ENCODE measurements at places on chromosomes 2 and 18. TPM values are rescaled to one million over a fixed set of nuclear protein-coding genes. Genes with fewer than 3 reads are reported as not detected.

Gene ACP1
- total RNA-seq: 56.5 TPM

DNA sequence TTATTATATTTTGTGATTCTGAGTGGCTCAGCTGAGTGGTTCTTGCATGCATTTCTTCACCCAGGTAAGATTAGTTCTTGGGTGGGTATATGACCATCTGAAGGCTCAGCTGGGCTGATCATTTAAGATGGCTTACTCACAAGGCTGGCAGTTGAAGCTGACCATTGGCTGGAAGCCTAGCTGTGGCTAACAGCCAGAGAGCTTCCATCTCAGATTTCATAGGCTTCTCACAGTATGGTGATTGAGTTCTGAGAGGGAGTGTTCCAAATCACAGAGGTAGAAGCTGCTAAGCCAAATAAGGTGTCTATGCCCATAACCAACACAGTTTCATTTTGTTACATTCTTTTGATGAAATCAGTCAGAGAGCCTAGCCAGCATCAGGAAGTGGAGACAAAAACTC lies 117.4 kb upstream of the RPRM start:
- H3K27ac ChIP-seq: no peak overlapping the region
- no peak overlapping the region for H3K4me3 ChIP-seq
- no peaks in the 10 kb centered on the region for H3K36me3 ChIP-seq
- H3K4me1 ChIP-seq: no peaks in the 10 kb centered on the region
- no peak for DNase-seq

Gene STEAP3
- total RNA-seq: 8.0 TPM

Gene CD226
- 3.2 TPM for total RNA-seq

Gene C2orf80
- total RNA-seq: not detected

GRCh38 chr2:39991298-39991697 lies 212.2 kb upstream of the THUMPD2 start:
- H3K4me3 ChIP-seq: no peak overlapping the region
- no peak overlapping the region for H3K27ac ChIP-seq
- H3K27me3 ChIP-seq: no peaks in the 10 kb centered on the region
- DNase-seq: no peak
- H3K4me1 ChIP-seq: no peaks in the 10 kb centered on the region
- no peaks in the 10 kb centered on the region for H3K36me3 ChIP-seq

Gene ANTXR1
- total RNA-seq: 181 TPM

DNA sequence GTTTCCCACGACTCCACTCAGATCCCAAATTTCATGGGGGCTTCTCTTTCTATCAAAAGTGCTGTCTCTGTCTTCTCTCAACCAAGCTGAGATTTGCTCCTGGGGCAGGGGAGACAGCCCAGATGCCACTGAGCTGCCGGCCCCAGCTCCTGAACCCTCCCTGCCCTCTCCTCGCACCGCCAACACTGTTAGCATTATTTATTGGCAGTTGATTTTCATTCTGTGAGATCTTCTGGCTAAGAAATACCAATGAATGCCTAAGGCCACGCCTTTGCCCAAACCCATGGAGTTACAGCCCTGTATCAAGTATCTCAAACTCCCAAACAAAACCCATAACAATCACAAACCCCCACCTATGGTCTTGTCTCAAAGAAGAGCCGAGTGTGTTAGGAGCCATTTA lies 153.0 kb upstream of the TWIST2 start:
- H3K4me3 ChIP-seq: no peak overlapping the region
- DNase-seq: no peak
- H3K4me1 ChIP-seq: no peaks in the 10 kb centered on the region
- no peaks in the 10 kb centered on the region for H3K36me3 ChIP-seq

DNA sequence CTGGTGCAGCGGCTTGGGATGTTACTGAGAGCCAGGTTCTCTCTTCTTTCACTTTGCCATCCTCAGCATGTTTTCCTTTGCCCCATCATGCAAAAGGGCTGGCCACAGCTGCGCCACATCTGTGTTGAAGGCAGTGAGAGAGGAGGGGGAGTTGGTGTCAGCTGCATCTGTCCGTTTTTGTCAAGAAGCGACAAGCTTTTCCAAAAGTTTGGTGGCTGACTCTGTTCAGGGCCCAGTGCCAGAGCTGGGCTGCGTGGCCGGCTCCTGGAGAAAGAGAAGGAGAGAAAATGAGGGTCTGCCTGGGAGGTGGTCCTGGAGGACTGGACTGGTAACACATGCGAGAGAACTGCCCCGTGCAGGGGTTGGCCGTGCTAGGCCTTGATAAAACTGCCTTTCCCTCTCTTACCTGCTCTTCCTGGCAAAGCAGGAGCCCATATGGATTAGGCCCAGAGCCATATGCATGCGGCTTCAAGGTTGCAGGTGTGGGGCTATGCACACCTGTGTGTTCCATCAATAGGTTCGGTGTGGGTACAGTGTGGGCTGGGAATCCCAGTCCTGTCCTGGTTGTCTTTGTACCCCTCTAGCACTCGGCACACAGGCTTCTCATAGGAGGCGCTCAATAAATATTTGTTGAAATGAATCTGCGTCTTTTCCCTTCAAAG lies 9.0 kb downstream of the RNF144A start:
- no peaks in the 10 kb centered on the region for H3K4me1 ChIP-seq
- H3K27ac ChIP-seq: no peak overlapping the region
- no peaks in the 10 kb centered on the region for H3K27me3 ChIP-seq
- no peaks in the 10 kb centered on the region for H3K36me3 ChIP-seq

- H3K4me3 ChIP-seq: no peak overlapping the region
- no peak for DNase-seq
- H3K27me3 ChIP-seq: no peaks in the 10 kb centered on the region
Observed at GRCh38 chr18:50697509-50697908, 122.3 kb downstream of the MRO start.

DNA sequence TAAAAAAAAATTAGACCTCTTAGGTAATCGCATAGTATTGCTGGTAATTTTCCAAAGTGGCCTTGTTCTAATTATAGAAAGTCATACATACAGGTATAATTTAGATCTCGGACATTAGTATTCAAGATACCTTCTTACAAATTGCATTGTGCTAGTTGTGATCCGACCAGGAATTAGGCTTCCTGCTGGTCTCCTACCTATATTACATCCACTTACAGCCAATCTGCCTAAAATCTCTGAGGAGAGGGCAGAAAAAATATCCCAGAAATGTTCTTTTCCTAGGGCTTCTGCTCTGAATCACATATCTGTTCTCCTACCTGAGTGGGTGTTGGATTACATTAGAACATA lies 314.7 kb upstream of the GULP1 start:
- no peaks in the 10 kb centered on the region for H3K36me3 ChIP-seq
- no peaks in the 10 kb centered on the region for H3K4me1 ChIP-seq
- no peak overlapping the region for H3K4me3 ChIP-seq

Measured in aorta (tissue), 5 donors.